Glutamatergic neuron (in vitro differentiated cells): ENCODE measurements at places on chromosomes 7 and 10. TPM values are rescaled to one million over a fixed set of nuclear protein-coding genes. Genes with fewer than 3 reads are reported as not detected.

DNA sequence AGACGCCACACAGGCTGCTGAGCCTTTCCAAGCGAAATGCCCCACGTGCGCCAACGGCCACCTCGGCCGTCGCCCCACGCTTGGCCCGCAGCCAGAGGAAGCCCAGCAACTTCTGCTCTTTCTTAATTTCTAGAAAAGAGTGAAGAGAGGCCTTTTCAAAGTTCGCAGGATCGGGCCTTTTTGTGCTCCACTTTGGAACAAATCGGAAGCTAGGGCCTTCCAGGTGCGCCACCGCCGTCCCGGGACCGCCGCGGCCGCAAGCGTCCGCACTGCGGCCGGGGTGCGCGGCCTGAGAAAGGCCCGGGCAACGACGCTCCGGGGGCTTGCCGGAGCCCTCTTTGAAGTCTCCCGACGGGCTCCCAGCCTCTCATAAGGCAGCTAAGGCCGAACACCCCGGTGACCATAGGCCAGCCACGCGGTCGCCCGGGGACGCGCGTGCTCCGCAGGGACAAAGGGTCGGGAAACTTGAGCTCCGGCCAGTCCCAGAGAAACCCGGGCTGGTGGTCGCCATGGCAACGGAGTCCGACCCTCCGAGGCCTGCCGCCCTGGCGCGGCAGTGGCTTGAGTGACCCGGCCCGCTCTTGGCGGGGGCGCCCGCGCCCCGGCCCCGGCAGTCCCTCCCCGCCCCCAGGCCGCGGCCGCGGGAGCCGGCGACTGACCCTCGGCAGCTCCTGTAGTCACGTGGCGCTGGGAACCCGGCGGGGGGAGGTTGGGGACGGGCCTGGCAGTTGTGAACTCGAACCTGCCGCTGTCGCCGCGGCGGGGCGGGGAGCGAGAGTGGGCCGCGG is at the start of gene REPIN1:
REPIN1 (plus strand) TSS at position 727 of the 788 bp plus-strand sequence. CDS start 890 bp downstream, outside the sequence.
- DNase-seq, result peak; percentile 95

DNA sequence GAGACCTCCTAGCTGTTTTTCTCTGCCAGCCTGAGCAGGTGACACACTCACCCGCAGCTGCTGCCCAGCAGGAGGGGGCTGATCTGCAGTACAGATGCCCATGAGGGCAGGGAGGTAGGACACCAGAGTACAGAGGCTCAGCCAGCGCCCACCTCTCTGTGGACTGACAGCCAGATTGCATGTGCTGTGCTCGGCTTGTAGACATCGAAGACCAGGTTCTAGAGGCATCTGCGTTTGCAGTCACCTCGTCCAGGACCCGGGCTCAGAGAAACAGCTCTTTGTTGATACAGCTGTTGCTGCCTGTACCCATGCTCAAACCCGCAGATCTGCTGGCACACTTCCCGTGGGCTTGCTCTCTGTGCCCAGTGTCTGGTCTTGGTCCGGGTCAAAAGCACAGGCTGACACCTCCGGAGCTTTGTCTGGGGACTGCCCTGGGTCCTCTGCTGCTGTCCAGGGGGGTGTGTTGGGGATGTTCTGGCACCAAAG is 224.7 kb downstream of the GLRX3 start:
- no peak for DNase-seq

- no peak for DNase-seq
Measured at GRCh38 chr10:120457431-120458172, 575 bp downstream of the PLPP4 start.

GRCh38 chr7:27866828-27867672 is 127.1 kb downstream of the TAX1BP1 start:
- DNase-seq, result no peak

DNA sequence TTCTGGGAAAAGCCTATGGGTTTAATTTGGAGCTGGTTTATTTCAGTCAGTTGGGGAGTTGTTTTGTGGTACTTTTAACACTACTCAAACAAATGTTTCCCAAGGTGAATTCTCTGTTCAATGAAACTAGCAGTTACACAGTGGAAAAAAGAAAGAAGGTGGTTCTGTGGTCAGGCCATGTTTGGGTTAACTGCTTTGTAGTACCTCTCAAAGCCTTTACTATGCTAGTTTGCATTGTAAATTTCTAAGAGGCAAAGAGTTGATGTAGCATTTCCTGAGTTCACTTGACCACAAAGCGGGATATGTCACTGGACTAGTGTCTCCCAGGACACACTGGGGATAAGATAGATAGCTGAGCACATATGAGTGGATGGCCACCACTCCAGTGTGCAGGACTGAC is 145.4 kb downstream of the KIF20B start:
- DNase-seq, result no peak

GRCh38 chr7:3578399-3578798 is 277.3 kb downstream of the SDK1 start:
- peak; percentile 34 for DNase-seq

DNA sequence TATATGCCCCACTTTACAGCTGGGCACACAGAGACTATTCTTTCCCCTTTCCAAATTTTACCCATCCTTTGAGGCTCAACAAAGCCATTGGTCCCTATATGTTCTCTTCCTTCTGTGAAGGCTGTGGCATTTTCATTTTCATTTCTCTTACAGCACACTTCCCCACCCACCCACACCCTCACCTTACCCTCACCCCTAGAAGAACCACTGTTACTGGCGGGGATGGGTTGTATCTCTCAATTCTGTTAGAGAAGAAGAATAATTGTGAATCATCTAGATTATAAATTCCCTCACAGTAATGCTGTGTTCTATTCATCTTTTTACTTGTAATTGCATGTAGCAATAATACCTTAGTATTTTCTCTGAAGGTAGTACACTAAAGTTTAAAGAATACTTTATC is 10.2 kb upstream of the CCDC71L start:
- DNase-seq, result no peak

Gene FKBP6
- not detected for total RNA-seq

GRCh38 chr10:60536529-60537114 is 146.9 kb upstream of the ANK3 start:
- no peak for DNase-seq

Gene NPY4R
- total RNA-seq, result not detected

- no peak for DNase-seq
Measured at GRCh38 chr7:79872176-79872575, 262.5 kb upstream of the GNAI1 start.

GRCh38 chr7:149770728-149771636 is 2.4 kb downstream of the ZNF467 start:
- no peak for DNase-seq

Gene RNF32
- 2.2 TPM for total RNA-seq

Gene MEST
- total RNA-seq, result 186 TPM

Gene TYW1B
- 5.0 TPM for total RNA-seq

Gene STEAP2
- total RNA-seq, result 0.59 TPM

DNA sequence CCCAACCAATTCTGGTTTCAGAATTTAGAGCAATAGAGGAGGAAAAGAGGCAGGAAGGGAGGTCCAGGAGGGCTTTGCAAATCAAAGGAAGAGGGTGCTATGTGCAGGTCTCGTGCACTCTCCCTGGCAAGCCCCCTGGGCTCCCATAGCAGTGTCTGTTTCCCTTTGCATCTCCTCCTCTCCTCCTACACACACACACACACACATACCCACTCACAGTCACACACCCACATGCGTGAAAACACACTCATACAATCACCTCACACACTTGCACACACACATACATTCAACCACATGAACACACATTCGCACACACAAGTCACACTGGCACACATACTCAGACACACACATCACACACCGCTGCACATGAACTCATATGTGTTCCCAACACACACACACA is 105.3 kb downstream of the OAT start:
- no peak for DNase-seq

- DNase-seq, result peak; percentile 57
Measured at GRCh38 chr7:20783700-20784387, 2.8 kb downstream of the SP8 start.

GRCh38 chr10:125316436-125316835 is 156.1 kb upstream of the CTBP2 start:
- no peak for DNase-seq
